ENCODE measurements at places on chromosomes 3 and 15. TPM values are rescaled to one million over a fixed set of nuclear protein-coding genes. Genes with fewer than 3 reads are reported as not detected.
A peak's percentile ranks its signal among the peaks of the same experiment; 100 is the strongest.

ATP13A5 gene
- total RNA-seq: not detected

- DNase-seq: no peak
Measured at GRCh38 chr15:71261909-71262308, 146.6 kb downstream of the THSD4 start.

BOC gene
- total RNA-seq: not detected

DNA sequence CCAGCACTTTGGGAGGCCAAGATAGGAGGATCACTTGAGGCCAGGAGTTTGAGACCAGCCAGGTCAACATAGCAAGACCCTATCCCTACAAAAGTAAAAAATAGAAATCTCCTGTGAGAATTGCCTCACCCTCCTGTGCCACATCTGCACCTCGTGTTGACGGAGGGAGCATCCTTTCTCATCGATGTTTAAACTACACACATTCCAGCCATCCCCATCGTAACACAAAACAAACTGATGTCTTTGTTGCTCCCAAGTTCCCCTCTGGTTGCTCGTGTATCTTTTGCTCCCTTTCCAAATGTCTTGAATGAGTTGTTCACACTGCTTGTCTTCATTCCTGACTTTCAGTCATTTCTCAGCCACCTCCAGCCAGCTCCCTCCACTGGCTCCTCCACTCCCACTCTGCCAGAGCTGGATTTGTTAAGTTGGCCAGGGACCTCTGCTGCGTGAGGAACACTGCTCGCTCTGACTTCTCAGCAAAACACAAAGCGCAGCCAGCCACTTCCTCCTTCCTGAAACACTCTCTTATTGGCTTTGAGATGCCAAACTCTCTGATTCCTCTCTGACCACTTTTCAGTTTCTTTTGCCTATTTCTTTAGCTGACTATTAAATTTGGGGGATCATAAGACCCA is 53.6 kb upstream of the ATP13A3 start:
- peak; percentile 38 for DNase-seq

GRCh38 chr15:100125401-100126191 is 216.2 kb downstream of the ADAMTS17 start:
- no peak for DNase-seq

BUB1B gene
- 59.3 TPM for total RNA-seq

GRCh38 chr3:52090131-52090932 is 34.0 kb upstream of the DUSP7 start:
- no peak for DNase-seq

PLA2G4D gene
- total RNA-seq: not detected
